ENCODE measurements at places on chromosomes 5 and 9. TPM values are rescaled to one million over a fixed set of nuclear protein-coding genes. Genes with fewer than 3 reads are reported as not detected.

DMGDH gene
- polyA plus RNA-seq, result 4.8 TPM

PTGES2 gene
- polyA plus RNA-seq, result 56.2 TPM

LRRC70 gene
- polyA plus RNA-seq, result 2.5 TPM

IL4 gene
- polyA plus RNA-seq, result not detected

SLC36A2 gene
- polyA plus RNA-seq, result not detected

OTP gene
- not detected for polyA plus RNA-seq

CNTNAP3 gene
- polyA plus RNA-seq, result 7.5 TPM

TAF7 gene
- polyA plus RNA-seq, result 53.5 TPM

MSMP gene
- polyA plus RNA-seq, result not detected

All from aorta (tissue), 5 donors.